Articular chondrocyte of knee joint (primary cell): ENCODE measurements at places on chromosomes 3 and 15. TPM values are rescaled to one million over a fixed set of nuclear protein-coding genes. Genes with fewer than 3 reads are reported as not detected.

Gene MGA
- 46.3 and 54.9 TPM in 2 replicates for total RNA-seq

Gene TMEM212
- total RNA-seq = not detected in 2 replicates

Gene ITPR1
- 34.5 and 79.0 TPM in 2 replicates for total RNA-seq

Gene UROC1
- total RNA-seq = not detected in 2 replicates

Gene SH3GL3
- total RNA-seq = 0.65 TPM in 1 of 2 replicates, not detected in the other

Gene SLTM
- 86.0 and 97.2 TPM in 2 replicates for total RNA-seq

Gene SMCO1
- total RNA-seq = not detected in 2 replicates

Gene CCR8
- total RNA-seq = not detected in 2 replicates

Gene MAP6D1
- 1.3 and 1.9 TPM in 2 replicates for total RNA-seq

Gene PLA2G4B
- total RNA-seq = 0.32 and 1.6 TPM in 2 replicates

Gene AGTR1
- total RNA-seq = 0.43 and 1.0 TPM in 2 replicates

Gene PLIN1
- 0.91 and 1.2 TPM in 2 replicates for total RNA-seq

Gene PRICKLE2
- 29.8 and 42.0 TPM in 2 replicates for total RNA-seq

Gene MUC20
- 1.4 and 1.6 TPM in 2 replicates for total RNA-seq

Gene LMOD3
- 0.22 and 0.39 TPM in 2 replicates for total RNA-seq

Gene SLC12A1
- not detected in 2 replicates for total RNA-seq

Gene PYDC2
- not detected in 2 replicates for total RNA-seq

Gene CFAP20DC
- 4.2 and 6.2 TPM in 2 replicates for total RNA-seq

Gene IGSF10
- 6.9 and 7.2 TPM in 2 replicates for total RNA-seq

Gene MEF2A
- total RNA-seq = 55.1 and 66.9 TPM in 2 replicates

Gene PSTPIP1
- 10.1 and 10.2 TPM in 2 replicates for total RNA-seq
